ENCODE measurements at places on chromosomes 2 and 18.

GRCh38 chr18:3319894-3320454 lies 58.0 kb downstream of the MYL12B start:
- DNase-seq, result no peak

- no peak for DNase-seq
Observed at GRCh38 chr2:231527955-231528635, 2.1 kb downstream of the NMUR1 start.

- no peak for DNase-seq
Observed at GRCh38 chr2:226862623-226863022, 26.8 kb downstream of the RHBDD1 start.

- no peak for DNase-seq
Observed at GRCh38 chr2:40256649-40257048, 195.2 kb downstream of the SLC8A1 start.

DNA sequence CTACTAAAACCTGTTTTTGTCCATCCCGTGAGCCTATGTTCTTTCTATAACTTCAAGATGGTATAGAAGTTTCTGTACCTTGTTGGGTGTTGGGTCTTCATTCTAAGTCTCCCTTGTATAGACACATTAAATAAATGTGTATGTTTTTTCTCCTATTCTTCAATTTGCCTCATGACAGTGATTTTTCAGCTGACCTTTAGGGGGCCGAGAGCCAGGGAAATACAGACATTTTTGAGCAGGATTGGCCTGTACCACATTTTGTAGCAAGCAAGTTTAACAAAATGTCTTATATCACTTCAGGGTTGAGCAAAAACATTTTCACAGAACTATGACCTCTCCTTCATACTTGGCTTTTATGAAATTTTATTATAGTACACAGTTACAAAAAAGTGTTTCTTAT lies 495.4 kb upstream of the CDH7 start:
- DNase-seq, result no peak

- DNase-seq, result peak; percentile 50
Observed at GRCh38 chr2:30026091-30027055, 105.0 kb upstream of the ALK start.

DNA sequence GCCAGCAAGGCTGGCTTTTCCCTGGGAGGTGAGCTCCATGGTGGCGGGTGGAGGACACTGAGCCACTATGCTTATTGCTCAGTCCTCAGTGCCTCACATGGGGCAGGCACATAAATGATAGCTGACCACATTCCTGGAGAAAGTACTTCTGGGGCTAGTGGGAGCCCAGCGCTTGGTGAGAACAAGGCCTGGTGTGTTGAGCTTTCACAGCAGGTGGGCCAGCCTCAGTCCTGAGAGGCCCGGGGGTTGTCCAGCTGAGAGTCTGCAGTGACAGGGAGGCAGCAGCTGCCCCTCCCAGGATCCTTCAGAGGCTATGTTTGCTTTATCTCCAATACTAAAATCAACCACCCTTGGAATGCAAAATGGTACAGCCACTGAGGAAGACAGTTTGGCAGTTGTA lies 217.7 kb downstream of the ZBTB7C start:
- DNase-seq, result no peak

DNA sequence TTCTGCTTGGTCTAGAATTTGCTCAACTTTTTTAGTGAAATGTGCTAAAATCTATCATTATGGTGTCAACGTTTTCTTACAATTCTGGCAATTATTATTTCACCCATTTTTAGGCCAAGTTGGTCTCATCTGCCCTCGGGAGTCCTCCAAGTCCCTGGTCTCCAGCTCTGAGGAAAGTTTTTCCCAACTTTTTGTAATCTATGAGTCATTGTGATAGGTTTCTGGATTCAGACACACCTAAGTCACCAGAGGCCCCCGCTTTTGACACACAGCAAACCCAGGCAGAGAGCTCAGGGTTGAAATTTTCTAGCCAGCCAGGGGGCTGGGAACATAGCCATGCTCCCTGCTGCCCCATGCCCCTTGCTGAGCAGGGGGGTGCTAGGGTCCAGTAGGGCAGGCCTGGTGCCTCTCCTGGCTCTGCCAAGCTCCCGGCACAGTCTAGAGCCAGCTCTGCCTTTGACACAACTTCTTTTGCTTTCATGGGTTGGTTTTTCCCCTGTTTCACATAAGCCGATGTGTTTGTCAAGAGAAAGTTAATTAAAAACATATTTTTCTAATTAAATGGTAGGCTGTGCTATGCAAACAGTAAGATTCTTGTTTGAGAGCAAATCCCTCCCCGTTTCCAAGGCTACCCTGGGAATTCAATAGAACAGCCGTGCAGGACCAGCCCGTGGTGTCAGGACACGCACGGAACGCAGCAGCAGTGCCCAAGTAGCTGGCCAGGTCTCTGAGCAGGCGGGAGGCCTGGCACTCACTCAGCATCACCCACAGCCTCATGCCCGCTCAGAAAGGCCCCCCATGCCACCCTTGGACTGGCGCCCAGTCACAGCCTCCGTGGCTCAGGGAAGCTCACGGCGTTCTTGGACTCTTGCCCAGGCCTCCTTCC lies 25.5 kb upstream of the SNED1 start:
- peak; percentile 84 for DNase-seq

GRCh38 chr2:45962177-45962921 lies 310.9 kb downstream of the PRKCE start:
- DNase-seq, result peak; percentile 66

DNA sequence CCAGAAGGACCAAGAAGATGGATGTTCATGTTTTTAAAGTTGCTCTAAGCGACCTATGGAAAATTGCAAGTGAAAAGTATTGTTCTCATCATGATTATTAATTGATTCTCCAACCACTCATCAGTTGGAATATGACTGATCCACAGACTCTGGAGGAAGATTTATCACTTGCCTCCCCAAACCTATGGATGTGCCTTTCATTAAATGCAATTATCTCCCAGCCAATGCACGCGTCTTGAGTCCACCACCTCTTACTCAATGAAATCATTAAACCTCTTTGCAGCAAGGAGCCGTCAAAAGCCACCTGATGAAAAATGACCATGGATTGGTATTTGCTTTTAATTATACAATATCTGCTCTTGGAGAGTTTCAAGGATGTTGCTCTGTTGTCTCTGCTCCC lies 165.6 kb downstream of the LRRTM1 start:
- DNase-seq, result no peak

DNA sequence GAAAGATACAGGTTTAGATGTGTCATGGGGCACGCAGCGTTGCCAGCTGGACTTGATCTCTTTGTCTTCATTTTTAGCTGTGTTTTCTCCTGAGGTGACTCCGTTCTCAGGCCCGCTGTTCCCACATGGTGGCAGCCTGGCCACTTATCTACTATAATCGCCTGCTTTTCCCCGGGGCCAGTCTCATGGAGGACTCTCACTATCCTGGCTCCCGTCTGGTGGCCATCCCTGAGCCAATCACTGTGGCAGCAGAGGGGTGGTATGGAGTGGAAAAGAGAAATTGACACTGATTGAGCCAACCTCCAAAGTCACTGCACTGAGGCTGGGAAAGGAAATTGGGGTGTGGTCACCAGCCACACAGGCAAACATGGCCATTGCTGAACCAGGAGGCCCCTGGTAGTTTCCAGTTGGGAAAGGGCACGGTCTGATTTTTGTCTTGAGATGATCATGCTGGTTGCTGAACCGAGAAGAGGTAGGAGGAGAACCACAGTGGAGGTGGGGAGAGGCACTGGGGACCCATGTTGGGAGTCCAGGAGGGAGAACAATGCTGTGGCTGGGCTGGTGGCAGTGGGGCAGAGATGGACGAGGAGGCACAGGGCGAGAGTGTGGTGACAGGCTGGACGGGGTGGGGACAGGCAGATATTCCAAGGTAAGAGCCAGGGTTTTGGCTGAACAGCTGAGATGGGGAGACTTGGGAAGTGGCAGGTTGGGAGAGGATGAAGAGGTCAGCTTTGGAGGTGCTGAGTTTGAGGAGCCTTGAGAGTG lies 45.6 kb downstream of the KCNIP3 start:
- DNase-seq, result no peak

DNA sequence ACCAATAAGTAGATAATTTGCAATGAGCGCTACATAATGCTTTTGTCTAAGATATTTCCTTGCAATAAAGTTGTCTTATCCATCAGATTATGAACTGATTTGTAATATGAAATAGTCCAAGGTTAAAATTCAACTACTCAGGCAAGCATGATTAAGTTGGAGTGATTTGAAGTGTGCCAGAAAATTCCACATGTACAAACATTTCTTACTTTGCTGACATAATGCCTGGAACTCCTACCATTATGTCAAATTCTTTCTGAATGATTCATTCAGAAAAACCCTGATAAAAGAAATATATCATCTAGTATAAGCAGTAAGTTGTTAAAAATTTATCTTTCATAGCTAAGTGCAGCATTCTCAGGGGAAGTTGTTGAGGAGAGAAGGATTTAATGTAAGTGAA lies 87.3 kb downstream of the CBLN2 start:
- no peak for DNase-seq

- DNase-seq, result no peak
Observed at GRCh38 chr2:25131567-25132298, 36.6 kb downstream of the POMC start.

GRCh38 chr2:97671526-97671925 lies 2.0 kb downstream of the C2orf92 start:
- DNase-seq, result no peak

DNA sequence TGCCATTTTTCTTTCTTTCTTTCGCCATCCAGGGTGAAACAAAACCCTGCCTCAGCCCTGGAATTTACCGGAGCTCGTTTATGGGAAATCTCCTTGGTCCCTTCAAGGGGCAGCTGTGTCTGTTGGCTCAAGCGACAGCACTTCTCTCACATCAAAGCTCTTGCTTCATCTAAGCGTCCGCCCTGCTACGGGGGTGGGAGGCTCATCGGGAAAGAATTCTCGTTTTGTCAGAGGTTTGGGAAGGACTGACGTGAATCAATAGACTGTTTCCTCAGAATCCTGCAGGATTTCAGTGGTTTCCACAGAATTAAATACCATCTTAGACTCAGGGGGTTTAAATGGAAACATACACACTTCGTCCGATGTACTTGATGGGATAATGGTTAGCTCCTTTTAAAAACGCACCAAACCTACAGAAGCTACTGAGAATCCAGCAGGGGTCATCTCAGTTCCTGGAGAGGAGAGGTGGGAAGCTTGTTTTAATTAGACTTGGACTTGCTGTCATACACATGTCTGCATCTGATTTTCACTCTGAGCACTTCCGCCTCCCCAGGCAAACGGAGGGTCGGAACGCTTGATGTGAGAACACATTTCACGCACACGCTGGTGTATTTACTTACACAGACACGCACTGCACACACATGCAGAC lies 91.6 kb downstream of the ASB1 start:
- DNase-seq, result no peak
